ENCODE measurements at places on chromosomes 13 and 19.

DNA sequence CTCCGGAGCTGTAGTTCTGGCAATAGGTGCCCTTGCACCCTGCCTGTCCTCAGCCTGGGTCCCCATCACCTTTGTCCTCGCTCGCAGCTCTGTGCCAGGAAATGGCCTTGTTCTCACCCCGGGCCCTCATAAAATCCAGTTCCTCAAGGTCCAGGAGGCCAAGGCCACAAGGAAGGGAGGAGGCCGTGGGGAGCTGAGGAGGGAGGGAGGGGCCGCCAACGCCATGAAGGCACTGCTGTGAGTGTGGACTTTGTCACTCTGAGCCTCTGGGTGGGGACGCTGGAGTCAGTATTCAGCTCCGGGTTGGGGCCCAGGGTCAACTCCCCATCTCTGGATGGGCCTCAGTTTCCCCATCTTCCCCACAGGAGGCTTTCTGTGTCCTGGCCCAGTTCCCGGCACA, 9.2 kb upstream of the GNA11 start:
- DNase-seq = no peak

GRCh38 chr13:106415442-106415841, 120.0 kb downstream of the EFNB2 start:
- DNase-seq = no peak

DNA sequence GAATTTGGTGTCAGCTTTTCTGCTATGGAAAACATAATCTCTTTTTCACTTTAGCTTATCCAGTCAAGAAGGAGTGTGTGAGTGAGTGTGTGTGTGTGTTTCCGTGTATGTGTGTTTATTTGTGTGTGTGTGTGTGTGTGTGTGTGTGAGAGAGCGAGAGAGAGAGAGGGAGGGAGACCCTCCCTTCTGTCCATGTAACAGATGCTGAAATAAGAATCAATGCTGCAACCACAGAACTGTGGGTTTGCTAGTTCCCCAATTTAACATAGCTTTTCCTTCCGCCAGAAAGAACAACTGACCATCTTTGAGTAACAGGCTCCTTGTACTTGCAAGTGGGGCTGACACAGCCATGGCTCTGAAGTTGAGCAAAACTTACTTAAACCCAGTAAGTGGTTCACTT, 5.2 kb downstream of the LCP1 start:
- no peak for DNase-seq

GRCh38 chr13:103953859-103954258, 887.6 kb upstream of the SLC10A2 start:
- no peak for DNase-seq

- DNase-seq = no peak
Measured at GRCh38 chr13:24288870-24289269, 20.5 kb upstream of the C1QTNF9 start.

- DNase-seq = no peak
Measured at GRCh38 chr19:47494729-47495128, 10.7 kb upstream of the KPTN start.

- no peak for DNase-seq
Measured at GRCh38 chr13:43270130-43270830, 246.9 kb downstream of the DNAJC15 start.

DNA sequence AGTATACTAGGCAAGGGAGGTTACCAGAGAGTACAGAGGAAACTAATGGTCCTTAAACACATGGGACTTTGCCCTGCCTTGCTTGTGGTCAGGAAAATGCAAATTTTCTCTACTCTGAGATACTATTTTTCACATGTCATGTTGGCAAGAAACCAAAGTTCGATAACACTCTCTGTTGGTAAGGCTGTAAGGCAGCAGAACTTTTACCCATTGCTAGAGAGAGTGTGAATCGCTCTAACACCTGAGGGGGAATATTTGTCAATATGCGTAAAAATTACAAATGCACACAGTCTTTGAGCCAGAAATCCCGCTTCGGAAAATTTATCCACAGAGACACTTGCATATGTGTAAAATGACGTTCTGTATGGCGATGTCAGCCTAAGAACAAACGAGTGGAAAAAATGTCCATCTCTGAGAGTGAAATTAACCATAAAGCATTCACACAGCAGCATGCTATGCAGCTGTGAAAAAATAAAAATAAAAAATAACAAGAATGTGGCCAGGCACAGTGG, 9.5 kb upstream of the RFX1 start:
- DNase-seq = no peak

DNA sequence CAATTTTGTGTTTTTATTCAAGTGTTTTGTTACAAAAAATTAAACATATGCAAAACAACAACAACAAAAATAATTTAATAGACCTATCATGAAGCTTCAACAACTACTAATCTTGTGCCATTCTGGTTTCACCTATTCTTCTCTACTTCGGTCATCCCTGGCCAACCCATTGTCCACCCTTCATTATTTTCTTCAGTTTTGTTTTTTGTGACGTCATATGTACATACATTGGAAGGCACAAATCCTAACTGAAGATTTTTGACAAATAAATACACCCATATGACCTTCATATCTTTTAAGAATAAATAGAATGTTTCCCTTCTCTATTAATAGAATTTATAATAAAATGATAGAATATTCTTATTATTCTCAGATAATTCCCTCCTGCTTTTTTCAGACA, 69.2 kb downstream of the ZNF429 start:
- no peak for DNase-seq

DNA sequence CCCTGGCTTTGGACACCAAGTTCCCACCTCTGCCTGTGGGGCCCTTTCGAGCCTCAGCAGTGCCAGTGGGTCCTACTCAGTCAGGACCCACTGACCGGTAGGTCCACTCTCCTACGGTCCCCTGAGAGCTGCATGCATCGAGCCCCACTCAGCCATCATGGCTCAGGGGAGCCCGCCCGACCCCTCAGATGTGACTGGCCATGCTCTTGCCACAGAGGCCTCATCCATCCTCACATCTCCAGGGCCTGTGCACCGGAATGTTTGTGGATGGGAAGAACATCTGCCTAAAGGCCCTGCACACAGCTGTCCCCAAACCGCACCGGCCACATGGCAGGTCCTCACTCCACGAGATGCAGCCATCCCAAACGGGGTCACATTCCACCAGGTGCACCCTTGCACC, 52.6 kb upstream of the C13orf46 start:
- DNase-seq = no peak

GRCh38 chr13:98429531-98429930, 147.4 kb downstream of the STK24 start:
- no peak for DNase-seq

- no peak for DNase-seq
Measured at GRCh38 chr19:5355693-5356092, 15.1 kb upstream of the PTPRS start.

GRCh38 chr13:100330662-100331061, 241.8 kb downstream of the PCCA start:
- no peak for DNase-seq

GRCh38 chr13:66837246-66837645, 392.9 kb downstream of the PCDH9 start:
- DNase-seq = no peak

DNA sequence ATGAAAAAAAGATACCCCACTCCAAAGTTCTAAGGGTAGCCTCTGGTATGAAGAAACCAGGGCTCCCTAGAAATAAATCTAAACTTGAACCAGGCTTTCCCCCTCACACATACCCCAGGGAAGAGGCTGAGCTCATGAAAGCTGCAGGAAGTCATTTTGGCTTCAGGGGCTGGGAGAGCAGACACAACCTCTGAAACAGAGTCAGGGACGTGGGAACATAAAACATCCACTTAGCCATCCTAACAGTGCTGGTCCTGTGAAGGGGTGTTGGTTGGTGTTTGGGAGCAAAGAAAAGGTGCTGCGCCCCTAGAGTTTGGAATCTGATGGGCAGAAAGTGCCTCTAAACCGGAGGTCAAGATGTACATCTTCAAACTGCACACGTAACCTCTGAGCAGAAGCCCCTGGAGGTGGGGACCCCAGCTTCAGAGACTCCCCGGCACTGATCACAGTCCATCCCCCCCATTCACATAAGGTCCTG, 15.8 kb downstream of the RAB3D start:
- DNase-seq = no peak

- no peak for DNase-seq
Measured at GRCh38 chr19:17829855-17830566, 8.7 kb upstream of the INSL3 start.

DNA sequence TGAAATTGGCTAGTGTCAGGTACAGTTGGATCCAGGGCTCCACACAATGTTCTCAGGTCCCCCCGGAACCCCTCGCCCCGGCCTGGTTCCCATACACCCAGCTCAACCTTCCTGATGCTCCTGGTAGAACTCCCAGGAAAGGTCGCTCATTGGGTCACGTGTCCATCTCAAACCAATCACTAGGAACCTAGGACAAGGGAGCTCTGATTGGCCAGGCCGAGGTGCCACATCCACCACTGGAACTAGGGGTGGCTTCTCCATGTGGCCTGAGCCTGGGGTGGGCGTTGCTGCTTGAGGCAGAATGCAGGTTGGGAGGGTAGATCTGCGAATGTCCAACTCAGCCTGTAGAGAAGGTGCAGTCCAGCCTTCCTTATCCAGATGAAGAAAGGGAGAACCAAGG, 6.9 kb upstream of the MEF2B start:
- DNase-seq = no peak

GRCh38 chr19:1884719-1885334, 469 bp downstream of the ABHD17A start:
- no peak for DNase-seq

DNA sequence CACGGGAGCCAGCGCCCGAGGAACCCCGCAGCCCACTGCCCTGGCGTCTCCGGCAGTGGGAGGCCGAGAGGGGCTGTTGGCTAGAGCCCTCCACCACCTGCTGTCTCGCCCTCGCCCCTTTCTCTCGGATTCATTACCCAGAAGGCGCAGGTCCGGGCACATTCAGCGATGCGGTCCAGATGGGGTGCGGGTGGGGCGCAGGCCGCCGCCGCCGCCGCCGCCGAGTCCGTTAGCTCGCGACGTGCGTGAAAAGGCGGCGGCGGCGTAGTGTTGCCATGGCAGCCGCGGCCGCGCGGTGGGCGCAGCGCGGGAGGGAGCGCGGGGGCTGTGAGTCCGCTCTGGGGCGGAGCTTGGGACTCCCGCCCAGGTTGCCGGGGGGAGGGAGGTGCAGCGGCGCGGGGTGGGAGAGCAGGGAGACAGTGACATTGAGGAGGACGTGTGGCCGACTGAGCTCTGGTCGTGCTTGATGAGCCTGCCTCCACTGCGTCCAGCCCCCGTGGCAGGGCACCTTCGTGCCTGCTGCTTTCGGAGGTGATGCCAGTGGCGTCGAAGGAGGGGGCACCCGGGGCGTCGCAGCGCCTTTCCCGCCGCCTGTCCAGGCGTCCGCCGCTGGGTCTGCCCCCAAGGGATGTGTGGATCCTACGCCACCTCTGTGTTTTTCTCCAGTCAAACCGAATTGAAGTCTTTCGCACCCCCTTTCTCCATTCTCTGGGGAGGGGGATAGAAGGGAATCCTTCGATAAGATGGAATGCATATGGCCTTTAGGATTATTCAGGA, at the start of gene KATNAL1:
TSS of gene KATNAL1 (minus strand) at position 358 of the 777 bp plus-strand sequence. CDS start 23,774 bp downstream, outside the sequence.
- peak; percentile 63 for DNase-seq

All from central memory CD4-positive, alpha-beta T cell (primary cell).